ENCODE measurements at places on chromosomes 1 and 21.

- no peak for DNase-seq
Measured at GRCh38 chr21:19608101-19608621, 1204.6 kb upstream of the TMPRSS15 start.

DNA sequence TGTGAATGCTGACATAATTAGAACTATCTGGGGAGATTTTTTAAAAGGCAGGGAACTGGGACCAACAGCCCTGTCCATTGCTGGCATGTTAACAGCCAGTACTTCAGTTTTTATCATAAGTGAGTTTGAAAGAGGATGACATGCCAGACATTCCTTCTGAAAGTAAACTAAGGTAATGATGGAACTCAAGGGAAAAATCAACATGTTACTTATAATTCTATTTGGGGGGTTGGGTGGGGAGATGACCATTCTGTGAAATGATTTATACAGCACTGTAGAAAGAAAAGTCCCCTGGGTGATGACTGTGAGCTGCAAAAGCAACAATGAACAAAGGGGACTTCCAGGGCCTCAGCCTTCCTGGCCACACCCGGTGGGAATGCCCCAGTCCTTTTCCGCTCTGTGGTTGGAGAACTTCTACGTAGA, 5.4 kb upstream of the LAMC2 start:
- DNase-seq: no peak

- DNase-seq: no peak
Measured at GRCh38 chr1:182643699-182644098, 39.5 kb upstream of the RGS16 start.

DNA sequence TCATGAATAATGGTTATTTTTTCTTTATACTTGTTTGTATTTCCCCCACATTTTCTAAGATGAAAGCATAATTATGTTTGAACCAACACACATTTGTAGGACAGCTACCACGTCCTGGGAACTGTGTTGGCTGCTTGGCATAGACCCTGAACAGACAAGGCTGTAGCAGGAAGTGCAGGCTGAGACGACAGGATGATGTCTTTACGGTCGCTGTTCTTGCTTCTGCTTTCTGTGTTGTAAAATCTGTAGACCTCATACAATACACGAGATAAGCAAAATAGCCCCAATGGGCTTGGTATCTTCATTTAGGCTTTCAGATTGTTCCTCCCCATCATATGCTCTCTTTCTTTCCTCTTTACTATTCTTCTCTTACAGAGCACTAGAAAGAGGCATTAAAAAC, 23.3 kb upstream of the OTUD3 start:
- DNase-seq: no peak

- no peak for DNase-seq
Measured at GRCh38 chr1:222910699-222911098, 95.9 kb downstream of the DISP1 start.

DNA sequence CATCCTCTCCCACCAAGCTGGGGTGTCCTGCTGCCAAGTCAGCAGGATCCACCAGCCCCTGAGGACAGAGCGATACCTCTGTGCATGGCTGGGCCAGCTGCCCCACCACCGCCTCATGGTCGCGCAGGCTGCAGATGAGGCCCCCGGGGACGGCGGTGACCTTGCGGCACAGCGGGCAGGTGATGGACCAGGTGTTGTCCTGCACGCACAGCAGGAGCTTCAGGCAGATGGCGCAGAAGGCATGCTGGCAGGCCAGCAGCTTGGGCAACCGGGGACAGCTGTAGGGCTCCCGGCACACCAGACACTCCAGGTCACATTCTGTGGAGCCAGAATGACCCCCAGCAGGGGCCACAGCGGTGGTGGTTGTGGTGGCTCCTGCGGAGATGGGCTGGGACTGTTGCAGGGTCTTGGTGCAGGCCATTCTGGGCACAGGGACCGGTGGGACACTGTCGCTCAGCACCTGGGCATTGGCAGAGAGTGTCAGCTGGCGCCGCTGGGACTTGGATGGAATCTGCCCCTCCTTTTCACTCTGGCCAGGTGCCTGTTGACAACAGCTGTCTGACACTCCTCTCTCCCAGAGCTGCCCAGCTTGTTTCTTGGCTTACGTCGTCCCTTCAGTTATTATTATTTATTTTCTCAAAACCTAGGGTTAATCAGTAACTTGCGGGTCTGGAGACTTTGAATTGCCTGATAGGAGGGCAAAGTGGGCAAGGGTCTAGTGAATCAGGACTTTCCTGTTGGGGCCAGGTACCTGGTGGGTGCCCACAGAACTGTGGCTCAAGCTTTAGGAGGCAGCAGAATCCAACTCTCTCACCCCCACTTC, at the start of gene RNF186:
Gene RNF186, minus strand, starts transcription at position 603 of the 823 bp plus-strand sequence. Its CDS starts 182 bp downstream, at position 421.
- DNase-seq: no peak

GRCh38 chr1:46724991-46725735, 6.2 kb upstream of the EFCAB14 start:
- DNase-seq: peak; percentile 46

DNA sequence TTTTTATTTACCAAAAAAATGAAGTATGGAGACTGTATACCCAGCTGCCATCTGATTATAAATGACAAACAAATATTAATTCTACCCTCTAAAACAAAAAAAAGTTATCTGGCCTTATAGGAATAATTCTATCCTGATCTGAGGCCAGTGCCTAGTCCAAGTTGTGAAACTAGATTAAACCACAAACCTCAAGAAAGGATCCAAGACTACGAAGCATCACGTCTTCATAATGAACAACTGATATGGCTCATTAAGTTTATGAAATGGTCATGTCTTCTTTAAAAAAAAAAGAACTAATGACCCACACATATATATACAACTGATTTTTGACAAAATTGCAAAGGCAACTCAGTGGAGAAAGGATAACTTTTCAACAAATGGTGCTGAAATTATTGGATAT, 32.4 kb upstream of the CTTNBP2NL start:
- DNase-seq: no peak

- no peak for DNase-seq
Measured at GRCh38 chr1:48082271-48082962, 85.2 kb upstream of the TRABD2B start.
